ENCODE measurements at places on chromosomes 11 and 22.

- DNase-seq, result no peak
Observed at GRCh38 chr22:48346311-48346710, 1481.4 kb downstream of the BRD1 start.

DNA sequence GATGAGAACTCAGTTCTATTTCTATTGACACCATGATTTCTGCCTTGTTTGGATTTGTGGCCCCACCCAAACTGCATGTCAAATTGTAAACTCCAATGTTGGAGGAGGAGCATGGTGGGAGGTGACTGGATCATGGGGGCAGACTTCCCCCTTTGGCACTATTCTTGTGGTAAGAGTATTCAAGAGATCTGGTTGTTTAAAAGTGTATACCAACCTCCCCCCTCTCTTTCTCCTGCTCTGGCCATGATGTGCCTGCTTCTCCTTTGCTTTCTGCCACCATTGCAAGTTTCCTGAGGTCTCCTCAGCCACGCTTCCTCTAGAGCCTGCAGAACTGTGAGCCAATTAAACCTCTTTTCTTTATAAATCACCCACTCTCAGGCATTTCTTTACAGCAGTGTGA, 7.9 kb upstream of the FOXRED2 start:
- no peak for DNase-seq

DNA sequence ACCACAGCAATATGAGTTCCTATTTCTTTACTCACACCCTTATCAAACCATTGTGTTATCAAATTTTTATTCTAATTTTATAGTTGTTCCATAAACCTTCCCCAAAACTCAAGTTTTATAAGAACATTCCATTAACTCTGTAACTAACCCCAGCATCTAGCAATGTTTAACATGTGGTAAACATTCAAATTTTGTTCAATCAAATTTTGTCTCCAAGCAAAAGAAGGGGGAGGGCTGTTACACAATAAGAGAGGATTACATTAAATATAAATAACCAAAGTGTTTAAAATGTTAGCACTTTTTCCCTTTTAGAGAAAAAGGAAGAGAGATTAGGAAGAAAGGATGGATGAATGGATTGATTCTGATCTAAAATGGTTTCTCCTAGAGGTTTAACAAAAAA, 20.5 kb downstream of the RBFOX2 start:
- DNase-seq, result no peak

DNA sequence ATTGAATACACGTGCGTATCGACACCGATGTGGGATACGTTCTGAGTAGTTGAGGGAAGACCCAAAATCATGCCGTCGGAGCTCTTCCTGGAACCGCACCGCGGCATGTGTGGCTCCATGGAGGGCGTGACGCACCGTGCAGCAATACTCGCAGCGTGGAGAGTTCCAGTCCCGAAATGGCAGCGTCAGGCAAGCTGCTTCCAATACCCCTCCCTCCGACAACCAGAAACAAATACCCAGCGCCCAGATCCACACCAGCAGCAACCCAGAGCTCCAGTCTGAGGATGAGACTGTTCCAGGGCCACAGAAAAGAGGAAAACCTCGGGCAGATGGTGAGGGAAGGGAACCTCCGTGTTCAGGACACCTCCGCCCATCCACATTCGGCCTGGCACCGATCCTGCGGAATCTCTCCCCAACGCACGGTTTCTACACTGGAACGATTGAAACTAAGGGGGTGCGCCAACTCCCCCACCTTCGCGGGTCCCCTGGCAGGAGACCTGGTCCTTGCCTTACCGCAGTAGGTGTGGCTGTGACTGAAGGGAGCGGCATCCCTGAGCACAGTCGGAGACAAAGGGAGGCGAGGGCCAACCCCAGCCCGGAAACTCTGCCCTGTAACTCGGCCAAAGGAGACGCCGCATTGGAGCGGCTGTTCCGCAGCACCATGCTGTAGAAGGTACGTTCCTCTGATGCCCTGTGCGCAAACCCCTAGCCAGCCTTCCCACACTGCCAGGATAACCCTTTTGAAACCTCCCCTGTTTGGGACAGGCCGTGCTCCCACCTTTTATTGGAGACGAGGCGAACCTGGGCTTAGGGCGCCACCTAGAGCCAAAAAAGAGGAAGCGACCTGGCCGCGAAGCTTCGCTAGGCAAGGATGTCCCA, 28.2 kb downstream of the DBX1 start:
- no peak for DNase-seq

GRCh38 chr11:59810189-59810910, at the start of gene MRPL16:
TSS of gene MRPL16 (minus strand) at chr11:59810778. CDS start at chr11:59810658, 120 bp downstream.
- DNase-seq, result peak; percentile 78

DNA sequence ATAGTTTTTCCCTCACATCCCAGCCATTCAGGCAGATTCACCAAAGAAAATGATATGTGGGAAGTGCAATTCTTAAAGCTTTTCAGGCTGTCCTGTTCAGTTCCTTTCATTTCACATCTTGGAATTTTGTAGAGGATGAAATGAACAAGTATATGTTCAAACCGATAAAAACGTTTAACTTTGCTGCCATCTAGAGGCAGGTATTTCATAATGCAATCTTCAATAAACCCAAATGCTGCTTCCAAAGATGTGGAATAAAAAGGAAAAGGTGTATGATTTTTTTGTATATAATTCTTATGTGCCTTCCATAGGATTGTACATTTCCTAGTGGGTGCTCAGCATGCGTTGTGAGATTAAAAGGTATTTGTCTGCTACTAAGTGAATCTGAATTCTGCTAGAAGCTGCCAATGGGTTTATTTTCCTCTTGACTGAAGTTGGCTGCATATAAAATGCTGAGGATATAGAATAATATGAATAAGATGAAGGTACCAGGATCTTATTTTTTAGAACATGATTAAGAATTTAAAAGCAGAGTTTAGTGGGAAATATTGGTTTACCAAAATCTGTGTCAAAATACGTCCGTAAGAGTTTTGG, 199.3 kb downstream of the PGR start:
- DNase-seq, result no peak

DNA sequence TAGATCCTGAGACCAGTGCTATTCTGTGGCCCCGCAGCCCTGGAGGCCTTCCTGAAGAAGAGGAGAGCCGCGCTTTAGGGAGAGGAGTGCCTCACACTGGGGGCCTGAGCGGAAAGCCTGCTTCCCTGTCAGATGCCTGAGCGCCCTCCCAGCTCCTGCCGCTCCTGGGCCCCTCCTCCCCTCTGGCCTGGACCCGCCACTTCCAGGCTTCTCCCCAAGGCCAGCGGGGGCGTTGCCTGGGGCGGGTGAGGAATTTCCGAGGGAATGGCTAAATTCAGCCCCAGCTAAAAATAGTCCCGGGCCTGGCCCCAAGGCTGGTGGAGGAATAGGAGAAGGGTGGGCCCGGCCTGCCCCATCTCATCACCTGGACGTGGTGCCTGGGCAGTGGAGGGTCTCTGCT, 15.4 kb downstream of the ARHGEF17 start:
- no peak for DNase-seq

GRCh38 chr11:83120327-83120726, 36.6 kb upstream of the PCF11 start:
- no peak for DNase-seq

DNA sequence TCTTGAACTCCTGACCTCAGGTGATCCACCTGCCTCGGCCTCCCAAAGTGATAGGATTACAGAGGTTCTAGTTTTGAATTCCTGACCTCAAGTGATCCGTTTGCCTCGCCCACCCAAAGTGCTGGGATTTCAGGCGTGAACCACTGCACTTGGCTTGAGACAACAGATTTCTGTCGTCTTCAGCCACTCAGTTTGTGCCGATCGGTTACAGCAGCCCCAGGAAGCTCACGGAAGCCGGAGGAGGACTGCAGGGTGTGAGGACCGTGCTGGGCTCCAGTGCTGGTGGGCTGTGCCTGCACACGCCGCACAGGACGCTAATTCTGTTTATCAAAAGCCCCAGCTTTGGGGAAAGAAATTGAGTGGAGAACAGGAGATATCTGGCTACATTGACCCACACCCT, 82.0 kb downstream of the CELSR1 start:
- no peak for DNase-seq

DNA sequence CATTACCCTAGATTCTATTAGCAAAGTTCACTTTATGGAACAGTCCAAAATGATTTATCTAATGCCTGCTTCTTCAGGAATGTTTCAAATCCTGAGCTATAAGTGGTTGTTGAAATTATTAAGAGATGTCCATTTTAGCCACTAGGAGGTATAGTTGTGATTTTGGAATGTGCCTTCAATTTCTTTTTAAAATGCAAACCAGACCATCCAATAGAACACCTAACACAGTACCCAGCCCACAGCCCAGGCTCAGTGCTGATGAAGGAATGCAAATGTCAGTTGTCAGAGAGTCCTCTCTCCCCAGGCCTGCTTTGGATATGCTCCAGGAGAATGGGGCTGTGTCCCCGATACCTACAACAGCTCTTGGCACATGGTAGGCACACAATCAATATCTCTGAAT, 85.8 kb upstream of the E2F8 start:
- DNase-seq, result no peak

- DNase-seq, result no peak
Observed at GRCh38 chr11:125069796-125070195, 6.7 kb downstream of the SLC37A2 start.

- no peak for DNase-seq
Observed at GRCh38 chr22:25386538-25386884, 167.1 kb downstream of the CRYBB2 start.

- peak; percentile 77 for DNase-seq
Observed at GRCh38 chr22:36180038-36180880, 19.7 kb upstream of the APOL3 start.

DNA sequence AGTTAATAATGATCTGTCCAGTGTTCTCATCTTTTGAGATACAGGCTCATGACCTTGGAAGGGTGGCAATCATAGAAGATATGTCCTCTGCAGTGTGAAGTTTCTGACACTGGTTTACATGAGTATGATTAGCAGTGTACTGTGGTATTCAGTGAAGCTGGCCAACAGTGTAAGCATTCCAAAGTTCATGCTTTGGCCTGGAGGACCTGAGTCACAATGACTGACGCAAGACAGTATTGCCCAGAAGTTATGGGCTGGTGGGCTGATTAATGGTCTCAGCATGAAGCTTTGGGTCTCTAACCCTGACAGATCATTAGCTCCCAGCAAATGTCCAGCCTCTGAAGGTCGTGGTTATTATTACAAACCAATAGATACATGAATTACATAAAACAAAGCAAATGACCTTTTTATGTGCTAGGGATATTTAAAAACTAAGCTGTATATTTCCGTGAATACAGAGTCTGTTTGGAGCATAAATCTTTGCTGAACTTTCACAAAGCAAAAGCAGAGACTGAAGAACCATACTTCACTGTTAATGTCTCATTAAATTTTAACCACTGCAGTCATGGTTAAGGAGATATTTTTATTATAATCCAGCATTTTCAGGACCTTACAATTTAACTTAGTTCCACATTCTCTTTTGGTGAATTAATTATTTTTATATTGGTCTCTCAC, 28.3 kb upstream of the USP47 start:
- DNase-seq, result no peak

- no peak for DNase-seq
Observed at GRCh38 chr11:104175769-104176168, 11.8 kb upstream of the PDGFD start.

DNA sequence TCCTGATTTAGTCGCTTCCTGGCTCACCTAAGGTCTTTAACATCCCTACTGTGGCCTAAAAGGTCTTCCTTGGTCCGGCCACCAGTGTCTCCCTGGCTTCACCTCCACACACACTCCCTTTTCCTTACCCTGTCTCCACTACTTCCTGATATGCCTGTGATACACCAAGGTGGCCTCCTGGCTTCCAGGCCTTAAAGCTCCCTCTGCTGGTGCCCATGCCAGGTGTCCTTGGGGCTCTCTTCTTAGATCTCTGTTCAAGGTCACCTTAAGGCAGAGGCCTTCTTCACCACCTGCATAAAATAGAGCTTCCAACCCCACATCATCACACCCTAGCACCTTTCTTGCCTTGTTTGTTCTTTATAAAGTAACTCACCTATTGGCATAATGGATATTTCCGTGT, 787.7 kb downstream of the NTM start:
- DNase-seq, result no peak

GRCh38 chr11:92929653-92930052, 39.8 kb upstream of the MTNR1B start:
- no peak for DNase-seq

DNA sequence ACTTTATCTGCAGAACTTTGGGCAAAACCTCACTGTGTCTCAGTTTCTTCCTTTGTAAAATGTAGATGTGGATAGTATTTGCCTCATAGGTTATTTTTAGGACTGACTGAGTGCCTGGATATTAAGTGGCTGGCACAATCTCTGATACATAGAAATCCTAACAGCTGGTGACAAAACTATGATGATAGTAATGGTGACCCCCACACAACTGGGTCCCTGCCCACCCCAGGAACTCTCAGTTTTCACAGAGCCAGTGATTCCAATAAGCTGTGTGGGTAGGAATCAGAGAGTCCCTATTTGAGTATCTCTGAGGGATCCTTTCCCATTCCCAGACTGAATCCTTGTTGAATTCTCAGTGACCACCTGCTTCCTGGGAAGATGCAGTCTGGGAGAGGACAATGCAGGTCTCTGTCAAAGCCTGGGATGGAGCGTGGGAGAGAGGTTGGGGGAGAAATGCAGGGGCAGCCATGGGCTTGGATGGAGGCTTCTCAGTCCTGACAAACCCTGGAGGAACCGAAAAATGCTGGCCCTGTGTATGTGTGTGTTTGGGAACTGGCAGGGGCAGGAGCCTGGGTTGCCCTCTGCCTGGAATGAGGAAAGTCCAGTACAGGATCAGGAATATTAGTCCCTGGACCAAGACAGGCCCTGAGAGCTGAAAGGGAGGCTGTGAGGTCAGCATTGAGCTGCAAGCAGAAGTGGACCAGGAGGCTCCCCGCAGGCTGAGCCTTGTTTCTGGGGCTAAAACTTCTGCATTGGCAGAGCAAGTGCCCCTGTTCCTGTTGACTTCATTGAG, 6.1 kb upstream of the P2RY6 start:
- no peak for DNase-seq

GRCh38 chr22:44051961-44052360, 27.9 kb downstream of the PARVB start:
- no peak for DNase-seq

DNA sequence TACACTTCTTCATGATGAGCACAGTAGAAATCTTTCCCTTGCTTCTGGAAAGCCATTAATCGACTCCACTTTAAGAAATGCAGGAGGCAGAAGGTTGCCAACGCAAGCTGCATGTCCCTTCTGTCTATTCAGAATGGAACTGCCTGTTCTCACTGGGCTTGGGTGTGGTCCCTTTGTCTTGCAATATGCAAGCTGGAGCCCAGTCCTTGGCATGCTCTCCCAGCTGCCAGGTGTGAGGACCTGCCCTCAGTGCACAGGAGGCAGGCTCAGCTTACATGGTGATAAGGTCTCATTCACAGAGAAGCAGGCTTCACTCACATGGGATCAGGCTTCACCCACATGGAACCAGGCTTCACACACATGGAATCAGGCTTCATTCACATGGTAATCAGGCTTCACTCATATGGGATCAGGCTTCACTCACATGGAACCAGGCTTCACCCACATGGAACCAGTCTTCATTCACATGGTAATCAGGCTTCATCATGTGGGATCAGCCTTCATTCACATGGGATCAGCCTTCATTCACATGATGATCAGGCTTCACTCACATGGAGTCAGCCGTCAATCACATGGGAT, 59.2 kb upstream of the USP47 start:
- no peak for DNase-seq
